Naive thymus-derived CD8-positive, alpha-beta T cell (primary cell): ENCODE measurements at places on chromosomes 7 and 10. TPM values are rescaled to one million over a fixed set of nuclear protein-coding genes. Genes with fewer than 3 reads are reported as not detected.

The JAKMIP3 gene
- total RNA-seq: 0.16 TPM

The TRIP6 gene
- total RNA-seq: 14.3 TPM

The ATAD1 gene
- total RNA-seq: 59.7 TPM

The SFR1 gene
- total RNA-seq: 15.5 TPM

The TRIM50 gene
- not detected for total RNA-seq

The ABCB1 gene
- total RNA-seq: 56.3 TPM

The STOX1 gene
- 0.52 TPM for total RNA-seq

The CALHM2 gene
- 18.6 TPM for total RNA-seq

The IGFBP1 gene
- total RNA-seq: not detected

The CYP51A1 gene
- 13.1 TPM for total RNA-seq

The DYNC1I1 gene
- not detected for total RNA-seq

The STAG3 gene
- 12.0 TPM for total RNA-seq

The CYP26C1 gene
- total RNA-seq: 0.33 TPM

The CD36 gene
- 4.0 TPM for total RNA-seq

The PKD1L1 gene
- 0.66 TPM for total RNA-seq

The SORBS1 gene
- total RNA-seq: 0.94 TPM

The CARD11 gene
- 104 TPM for total RNA-seq

The STEAP4 gene
- not detected for total RNA-seq

The OR13A1 gene
- 0.29 TPM for total RNA-seq

The PLPP4 gene
- total RNA-seq: not detected

The ZFAND2A gene
- 41.5 TPM for total RNA-seq

The CNNM2 gene
- total RNA-seq: 14.9 TPM

The LEP gene
- not detected for total RNA-seq

The LLCFC1 gene
- not detected for total RNA-seq

The LRGUK gene
- total RNA-seq: 0.34 TPM

The NPSR1 gene
- not detected for total RNA-seq
